T-helper 2 cell (primary cell): ENCODE measurements at places on chromosomes 5 and 9.

DNA sequence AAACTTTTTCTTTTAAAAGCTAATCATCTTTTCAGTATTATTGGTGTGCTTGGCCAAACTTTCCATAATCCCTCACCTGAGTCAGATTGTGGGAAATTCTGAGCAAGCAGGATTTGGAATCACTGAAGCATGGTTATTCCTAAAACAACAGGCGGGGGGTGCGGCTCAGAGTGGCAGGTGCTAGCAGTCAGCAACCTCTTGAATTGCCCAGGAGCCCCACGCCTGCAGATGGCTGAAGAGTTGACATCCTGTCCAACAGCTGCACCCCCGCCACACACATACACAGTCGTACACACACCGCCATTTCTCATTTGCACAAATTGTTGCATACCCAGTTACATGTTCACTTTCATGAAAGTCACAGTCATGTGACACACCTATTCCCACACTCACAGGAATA is 96.6 kb downstream of the LHX2 start:
- DNase-seq: no peak

DNA sequence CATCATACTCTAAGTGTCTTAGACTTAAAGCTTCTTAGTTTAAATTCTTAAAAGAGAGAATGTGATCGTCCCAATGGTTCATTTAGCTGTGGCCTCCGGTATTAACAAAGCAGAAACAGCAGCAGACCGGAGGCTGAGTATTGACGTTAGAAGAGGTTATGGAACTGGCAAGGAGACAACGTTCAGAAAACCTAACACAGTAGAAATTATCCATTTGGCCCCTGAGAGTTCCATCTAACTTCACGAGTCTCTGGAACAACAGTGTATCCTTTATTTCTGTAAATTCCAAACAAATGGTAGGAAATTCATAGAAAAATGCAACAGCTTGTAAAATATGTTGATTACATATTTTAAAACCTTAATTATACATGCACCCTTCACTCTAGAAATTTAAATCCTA is 107.3 kb upstream of the PTGER4 start:
- DNase-seq: no peak

GRCh38 chr9:107862323-107862722 is 372.8 kb upstream of the KLF4 start:
- no peak for DNase-seq

- DNase-seq: no peak
These were observed 1.7 kb downstream of the SH3PXD2B start for GRCh38 chr5:172452398-172453205.

- no peak for DNase-seq
These were observed 8.9 kb upstream of the EPB41L4B start for GRCh38 chr9:109329638-109330258.

DNA sequence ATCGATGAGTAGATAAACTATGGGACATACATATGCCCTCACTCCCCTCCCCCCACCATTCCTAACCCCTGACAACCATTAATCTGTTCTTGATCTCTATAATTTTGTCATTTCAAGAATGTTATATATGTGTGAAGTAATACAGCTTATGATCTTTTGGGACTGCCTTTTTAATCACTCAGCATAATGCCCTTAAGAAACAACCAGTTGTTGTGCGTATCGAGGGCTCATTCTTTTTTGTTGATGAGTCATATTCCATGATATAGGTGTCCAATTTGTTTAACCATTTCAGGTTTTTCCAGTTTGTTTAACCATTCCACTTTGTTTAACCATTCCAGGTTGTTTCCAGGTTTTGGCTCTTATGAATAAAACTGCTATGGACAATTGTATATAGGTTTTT is 75.6 kb downstream of the ARHGEF28 start:
- no peak for DNase-seq

DNA sequence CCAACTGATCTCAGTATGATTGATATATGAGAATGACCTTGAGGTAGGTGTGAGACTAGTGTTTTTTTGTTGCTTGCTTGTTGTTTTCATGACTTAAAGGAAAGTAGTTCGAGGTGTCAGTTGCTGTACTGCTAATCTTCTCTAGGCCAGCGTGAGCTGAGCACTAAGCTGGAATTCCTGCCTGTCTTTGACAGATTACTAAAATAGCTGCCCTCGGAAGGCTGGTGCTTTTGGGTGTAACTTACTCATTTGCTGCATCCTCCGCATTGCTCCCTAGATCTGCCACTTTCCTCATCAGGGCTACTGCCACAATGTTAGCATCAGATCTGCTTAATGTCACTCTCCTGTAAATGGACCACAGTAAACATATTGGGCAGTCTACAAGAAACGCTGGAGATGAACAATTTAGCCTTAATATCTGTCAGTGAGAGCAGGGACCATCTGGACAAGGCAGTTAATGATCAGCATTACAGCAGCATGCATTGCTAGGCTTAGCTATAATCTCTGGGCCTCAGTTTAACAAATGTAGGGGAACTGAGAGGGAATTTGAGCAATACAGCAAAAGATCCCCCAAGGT is 106.6 kb upstream of the CDH6 start:
- DNase-seq: no peak

- no peak for DNase-seq
These were observed 1844.3 kb downstream of the MAT2B start for GRCh38 chr5:165349735-165350134.

DNA sequence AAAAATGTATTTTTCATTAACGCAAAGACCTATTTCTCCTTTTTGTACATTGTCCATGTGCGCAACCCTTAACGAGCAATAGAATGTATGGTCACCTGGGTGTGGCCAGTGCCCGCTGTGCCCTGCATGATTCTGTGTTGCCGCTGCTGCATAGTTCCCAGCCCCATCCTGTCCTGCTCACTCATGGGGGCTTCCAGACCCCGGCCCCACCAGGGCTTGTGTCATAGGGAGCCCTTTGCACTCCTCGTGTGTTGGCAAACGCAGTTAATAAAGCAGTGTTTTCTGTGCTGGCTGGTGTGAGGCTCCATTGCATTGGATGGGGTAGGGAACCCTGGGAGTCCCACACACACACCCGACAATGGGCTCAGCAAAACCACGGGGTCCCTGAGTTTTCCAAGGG is 49.7 kb downstream of the SAR1B start:
- DNase-seq: no peak

DNA sequence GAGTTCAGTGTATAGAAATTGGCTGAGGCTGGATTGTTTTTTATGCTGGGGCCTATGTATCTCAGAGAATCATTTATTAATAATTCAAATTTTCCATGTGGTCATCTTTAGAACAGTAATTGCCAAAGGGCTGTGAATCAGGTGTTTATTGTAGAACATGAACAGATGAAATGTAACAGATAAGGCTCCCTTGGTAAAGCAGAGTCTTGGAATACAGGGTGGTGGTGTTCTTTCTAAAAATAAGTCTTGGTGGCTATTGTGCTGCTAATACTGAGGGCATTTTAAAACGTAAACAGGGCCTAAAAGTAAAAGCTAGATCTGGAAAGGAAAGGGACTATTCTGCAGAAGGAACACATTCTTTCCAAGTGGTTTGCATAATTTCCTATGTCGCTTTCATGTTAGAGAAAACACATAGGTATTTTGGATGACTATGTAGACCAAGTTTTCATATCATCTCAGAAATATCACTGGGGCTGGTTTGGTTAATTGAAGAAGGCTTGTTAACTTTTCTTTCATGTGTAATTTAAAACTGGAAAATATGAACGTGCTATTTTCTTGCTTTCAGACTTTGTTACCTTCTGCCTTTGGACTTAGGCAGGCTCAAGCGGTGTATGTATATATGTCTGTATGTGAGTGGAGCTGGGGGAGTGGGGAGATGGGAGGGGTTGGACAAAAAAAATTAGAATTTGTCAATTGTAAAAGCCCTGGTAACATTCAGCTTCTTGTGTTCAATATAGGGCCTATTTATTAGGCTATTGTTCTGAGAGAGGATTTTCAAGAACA is 119.9 kb upstream of the ANKRD55 start:
- no peak for DNase-seq

GRCh38 chr5:72530196-72530595 is 23.0 kb upstream of the ZNF366 start:
- no peak for DNase-seq

GRCh38 chr5:133930061-133930812 is 38.2 kb downstream of the C5orf15 start:
- peak; percentile 82 for DNase-seq

- no peak for DNase-seq
These were observed 688.8 kb downstream of the SEMA5A start for GRCh38 chr5:8857051-8857450.

- no peak for DNase-seq
These were observed 514.4 kb upstream of the SEMA6A start for GRCh38 chr5:117089001-117089400.

GRCh38 chr5:125786021-125786420 is 637.2 kb upstream of the GRAMD2B start:
- no peak for DNase-seq

- peak; percentile 32 for DNase-seq
These were observed 14.8 kb upstream of the FSTL4 start for GRCh38 chr5:133627180-133627579.

DNA sequence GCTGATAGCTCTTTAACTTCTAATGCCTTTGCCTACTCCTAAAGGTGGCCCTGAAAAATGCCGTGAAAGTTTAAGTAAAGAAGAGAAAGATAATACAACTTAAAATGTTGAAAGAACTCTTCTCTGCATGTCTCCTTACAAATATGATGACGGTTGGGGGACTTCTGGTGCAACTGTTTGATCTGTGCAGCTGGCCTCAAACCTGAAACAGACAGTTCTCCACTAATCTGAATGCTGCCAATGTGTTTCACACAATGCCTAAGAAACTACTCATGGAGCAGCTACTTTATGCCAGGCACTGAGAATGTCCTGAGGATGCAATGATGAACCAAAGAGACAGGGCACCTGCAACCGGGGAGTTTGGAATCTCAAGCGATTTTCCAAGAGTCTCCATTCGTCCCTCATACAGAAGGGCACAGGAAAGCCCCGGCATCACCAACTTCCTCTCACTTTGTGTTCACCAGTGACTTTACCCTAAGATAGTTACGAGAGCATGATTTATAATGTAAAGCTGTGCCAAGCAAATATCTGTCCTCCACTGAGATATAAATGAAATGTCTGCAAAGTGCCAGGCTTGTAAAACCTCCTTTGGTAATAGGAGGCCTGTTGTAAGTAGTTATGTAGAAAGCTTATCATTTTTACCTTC is 455.4 kb downstream of the SEMA5A start:
- no peak for DNase-seq

- DNase-seq: no peak
These were observed 8.7 kb upstream of the NDUFB6 start for GRCh38 chr9:32581512-32582143.

- DNase-seq: no peak
These were observed 26.8 kb upstream of the NUDT12 start for GRCh38 chr5:103589357-103589756.
